Right renal cortex interstitium (tissue), 3 donors: ENCODE measurements at places on chromosomes 6 and 20.

GRCh38 chr20:1212023-1212422 is 8.8 kb downstream of the C20orf202 start:
- DNase-seq: no peak

DNA sequence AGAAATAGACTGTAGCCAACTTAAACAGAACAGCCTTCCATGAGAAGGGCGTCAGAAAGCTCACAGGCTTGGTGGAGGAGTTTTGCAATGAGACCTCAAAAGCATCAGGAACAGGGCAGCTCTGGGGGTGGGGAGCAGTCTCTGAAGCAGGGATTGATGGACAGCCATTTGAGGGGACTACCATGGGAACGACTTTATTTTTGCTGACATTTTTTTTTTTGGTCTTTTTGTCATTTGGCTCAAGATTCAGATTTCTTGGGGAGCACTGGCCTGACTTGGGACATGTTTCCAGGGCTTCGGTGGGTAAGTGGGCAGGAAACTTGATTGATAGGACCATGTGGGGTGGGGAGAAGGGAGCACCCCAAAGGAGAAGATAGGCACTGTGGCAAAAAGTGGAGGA is 32.1 kb upstream of the SCP2D1 start:
- DNase-seq: no peak

- no peak for DNase-seq
These were observed 5.8 kb upstream of the HMGCLL1 start for GRCh38 chr6:55584654-55585354.

DNA sequence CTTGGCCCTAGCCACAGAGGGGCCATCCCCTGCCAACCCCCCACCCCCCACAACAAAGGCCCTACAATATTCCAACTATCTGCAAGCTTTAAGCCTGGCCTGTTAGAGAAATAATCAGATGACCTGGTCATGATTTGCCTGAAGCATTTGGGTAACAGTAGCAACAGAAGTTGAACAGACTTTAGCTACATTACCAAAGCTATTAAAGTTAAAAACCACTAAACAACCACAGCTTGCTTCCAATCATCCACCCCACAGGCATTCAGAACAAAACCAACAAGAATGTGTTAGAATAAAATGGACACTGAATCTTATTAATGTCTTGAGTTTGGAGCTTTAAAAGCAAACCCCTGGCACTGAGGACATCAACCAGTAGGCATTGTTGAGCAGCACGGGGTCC is 250.9 kb downstream of the LRFN2 start:
- no peak for DNase-seq

- no peak for DNase-seq
These were observed 194.4 kb downstream of the BTBD3 start for GRCh38 chr20:12112089-12112474.

GRCh38 chr20:23519556-23519955 is 28.6 kb downstream of the CST8 start:
- DNase-seq: no peak

DNA sequence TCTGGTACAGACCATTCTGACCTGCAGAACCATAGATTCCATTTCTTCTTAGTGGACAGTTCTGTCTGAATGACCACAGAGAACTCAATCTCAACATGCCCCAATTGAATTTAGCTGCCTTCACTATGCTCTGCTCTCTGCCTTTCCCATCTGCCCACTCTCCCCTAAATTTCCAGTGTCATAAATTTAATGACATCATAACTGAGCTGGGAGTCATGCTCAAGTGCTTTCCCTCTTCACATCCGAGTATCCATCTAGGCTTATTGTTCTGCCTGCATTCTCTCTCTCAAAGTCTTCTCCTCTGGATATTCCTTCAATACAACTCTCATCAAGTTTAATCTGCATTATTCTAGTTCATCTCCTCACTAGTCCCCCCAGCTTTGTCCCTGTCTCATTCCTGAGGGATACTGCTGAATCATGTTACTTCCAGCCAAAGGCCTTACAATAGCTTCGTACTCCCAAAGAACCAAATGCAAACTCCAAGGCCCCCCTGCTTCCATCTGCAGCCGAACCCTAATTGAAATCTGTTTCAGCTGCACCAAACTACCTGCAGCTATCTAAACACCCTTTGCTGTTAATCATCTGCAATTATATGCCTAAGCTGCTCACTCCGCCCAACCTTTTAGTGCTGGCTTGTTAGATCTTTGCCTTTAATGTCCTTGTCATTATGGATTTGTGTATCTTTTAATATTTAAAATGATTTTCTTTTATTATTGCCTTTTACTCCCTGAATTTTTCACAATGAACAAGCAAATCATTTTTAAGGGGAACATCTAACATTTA is 46.1 kb downstream of the SLC35B3 start:
- no peak for DNase-seq

DNA sequence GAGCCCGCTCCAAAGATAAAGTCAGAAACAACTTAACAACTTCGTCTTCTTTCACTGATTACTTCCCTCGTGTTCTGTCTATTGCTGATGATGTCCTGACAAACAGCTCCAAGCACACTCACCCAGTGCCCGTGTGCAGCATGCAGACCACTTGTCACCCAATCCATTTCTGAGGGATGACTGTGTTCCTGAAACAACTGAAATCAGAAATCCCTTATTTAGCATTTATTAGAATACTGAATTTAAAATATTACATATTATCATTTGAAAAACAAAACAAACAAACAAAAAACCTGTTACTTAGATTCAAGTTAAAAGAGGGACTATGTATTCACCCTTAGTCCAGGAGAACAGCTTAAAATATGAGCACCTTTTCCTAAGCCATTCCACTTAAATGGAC is 223.7 kb upstream of the QKI start:
- no peak for DNase-seq

DNA sequence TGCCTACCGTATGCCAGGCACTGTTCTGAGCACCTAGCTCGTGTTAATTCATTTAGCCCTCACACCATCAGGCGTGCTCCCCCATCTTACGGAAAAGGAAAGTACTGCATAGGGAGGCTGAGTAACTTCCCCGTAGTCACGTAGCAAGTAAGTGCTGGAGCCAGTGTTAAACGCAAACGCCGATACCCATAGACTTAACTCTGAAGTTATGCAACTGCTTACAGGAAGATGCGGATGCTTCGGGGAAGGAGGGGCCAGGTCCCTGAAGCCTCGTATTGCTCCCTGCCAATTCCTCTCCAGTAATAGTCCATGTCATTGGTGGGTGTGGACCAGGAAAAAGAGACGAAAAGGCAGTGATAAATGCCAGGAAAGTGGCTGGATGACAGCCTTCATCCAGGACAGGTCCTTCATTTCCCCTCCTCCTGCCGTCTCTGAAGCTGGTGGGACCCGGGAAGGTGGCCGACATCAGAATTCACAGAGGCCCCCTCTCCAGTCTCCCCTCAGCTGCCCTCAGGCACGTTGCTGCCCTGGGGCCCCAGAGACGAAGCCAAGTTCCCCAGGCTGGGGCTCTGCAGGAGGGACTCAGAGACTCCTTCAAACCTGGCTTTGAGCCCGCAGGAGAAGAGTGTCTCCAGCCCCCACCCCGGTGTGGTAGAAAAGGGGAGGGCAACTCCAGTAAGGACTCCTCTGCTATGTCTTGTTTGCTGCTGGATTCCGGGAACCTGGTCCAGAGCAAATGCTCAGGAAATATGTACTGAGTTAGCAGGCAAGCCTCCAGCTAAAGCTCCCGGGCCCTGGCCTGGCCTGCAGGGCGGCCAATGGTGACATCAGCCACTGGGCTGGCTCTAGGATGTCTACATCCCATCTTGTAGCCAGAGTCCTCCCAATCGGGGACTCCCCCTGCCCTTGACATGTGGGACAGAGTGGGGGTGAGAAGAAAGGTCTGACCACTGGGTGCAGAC is 37.8 kb downstream of the RAB44 start:
- DNase-seq: no peak

- DNase-seq: peak; percentile 53
These were observed 868 bp downstream of the SRSF3 start for GRCh38 chr6:36594816-36595643.

- DNase-seq: no peak
These were observed 66.3 kb downstream of the NCOA3 start for GRCh38 chr20:47568019-47568418.

DNA sequence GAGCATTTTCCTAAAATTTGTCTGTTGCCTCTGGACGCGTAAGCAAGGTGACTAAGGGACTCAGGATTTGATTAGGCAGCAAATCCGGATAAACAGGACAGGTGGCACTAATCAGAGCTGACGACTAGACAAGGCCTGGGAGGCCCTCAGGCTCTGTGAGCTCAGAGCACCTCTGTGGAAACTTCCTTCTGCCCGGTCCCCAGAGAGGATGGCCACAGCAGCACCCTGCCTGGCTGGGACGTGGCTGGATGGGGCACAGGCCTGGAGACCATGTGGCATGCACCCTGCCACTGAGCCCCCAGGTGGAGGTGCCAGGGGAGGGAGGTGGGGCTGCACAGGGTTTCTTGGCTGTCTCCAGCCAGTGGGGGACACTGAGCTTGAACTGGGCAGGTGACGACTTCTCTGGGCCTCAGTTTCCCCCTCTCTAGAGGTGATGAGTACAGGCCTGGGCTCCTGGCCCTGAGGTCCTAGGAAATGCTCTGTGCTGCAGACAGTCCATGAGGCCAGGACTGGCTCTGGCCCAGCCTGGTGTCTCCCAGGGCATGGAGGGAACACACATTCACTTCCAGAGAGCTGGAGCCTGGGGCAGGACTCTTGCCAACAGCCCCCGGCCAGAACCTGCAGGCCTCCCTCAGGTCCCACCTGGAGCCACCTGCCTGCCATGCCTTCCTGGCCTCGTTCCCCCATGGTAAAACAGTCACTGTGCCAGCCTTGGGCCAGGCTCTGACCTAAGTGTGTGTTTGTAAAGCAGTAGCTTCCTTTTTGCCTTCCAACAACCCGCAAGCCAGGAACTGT is 39.6 kb upstream of the STX16 start:
- no peak for DNase-seq

DNA sequence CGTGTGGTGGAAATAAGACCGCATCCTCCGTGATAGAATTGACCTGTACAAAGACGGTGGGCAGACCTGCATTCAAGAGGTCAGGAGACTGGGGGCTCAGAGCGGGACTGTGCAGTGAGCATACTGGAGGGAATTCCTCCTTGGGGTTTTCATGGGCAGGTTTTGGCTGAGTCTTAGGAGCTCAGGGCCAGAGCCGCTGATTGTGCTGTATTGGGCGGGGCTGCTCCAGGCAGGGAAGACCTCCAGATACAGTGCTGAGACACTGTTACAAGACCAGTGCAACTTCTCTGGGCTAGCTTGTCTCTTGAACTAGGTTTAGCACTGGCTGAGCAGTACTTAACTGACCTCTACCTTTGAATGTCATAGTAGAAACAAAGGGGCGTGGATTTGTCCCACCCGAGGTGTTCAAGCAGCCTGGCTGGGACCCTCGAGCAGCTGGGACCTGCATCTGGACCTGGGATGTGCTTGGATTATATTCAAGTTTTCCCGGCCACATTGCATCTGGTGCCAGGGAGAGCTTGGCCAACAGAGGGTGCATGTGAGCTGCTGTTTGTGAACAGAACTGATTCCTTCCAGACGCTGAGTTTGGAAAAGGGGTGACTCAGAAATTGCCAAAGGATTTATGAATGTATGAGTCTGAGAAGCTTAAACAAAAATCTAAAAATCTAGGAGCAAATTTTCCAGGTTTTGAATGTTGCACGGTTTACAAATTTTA is 33.4 kb upstream of the SLC22A1 start:
- DNase-seq: peak; percentile 21

GRCh38 chr20:50446351-50447101 is 63.7 kb upstream of the PTPN1 start:
- DNase-seq: no peak

GRCh38 chr6:104477569-104477968 is 382.1 kb downstream of the HACE1 start:
- no peak for DNase-seq

DNA sequence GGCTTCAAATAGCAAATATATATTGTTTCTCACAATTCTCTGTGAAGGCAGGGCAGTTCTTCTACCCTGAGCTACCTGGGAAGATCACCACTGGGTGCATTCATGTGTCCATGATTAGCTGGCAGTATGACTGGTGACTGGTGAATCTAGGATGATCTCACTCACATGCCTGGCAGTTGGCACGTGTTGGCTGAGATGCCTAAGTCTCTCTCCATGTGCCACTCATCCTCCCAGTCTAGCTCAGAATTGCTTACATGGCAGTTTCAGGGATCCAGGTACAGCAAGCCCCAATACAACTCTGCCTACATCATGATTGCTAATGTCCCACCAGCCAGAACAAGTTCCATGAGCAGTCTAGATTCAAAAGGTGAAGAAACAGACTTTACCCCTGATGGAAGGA is 346.8 kb upstream of the CNR1 start:
- no peak for DNase-seq

DNA sequence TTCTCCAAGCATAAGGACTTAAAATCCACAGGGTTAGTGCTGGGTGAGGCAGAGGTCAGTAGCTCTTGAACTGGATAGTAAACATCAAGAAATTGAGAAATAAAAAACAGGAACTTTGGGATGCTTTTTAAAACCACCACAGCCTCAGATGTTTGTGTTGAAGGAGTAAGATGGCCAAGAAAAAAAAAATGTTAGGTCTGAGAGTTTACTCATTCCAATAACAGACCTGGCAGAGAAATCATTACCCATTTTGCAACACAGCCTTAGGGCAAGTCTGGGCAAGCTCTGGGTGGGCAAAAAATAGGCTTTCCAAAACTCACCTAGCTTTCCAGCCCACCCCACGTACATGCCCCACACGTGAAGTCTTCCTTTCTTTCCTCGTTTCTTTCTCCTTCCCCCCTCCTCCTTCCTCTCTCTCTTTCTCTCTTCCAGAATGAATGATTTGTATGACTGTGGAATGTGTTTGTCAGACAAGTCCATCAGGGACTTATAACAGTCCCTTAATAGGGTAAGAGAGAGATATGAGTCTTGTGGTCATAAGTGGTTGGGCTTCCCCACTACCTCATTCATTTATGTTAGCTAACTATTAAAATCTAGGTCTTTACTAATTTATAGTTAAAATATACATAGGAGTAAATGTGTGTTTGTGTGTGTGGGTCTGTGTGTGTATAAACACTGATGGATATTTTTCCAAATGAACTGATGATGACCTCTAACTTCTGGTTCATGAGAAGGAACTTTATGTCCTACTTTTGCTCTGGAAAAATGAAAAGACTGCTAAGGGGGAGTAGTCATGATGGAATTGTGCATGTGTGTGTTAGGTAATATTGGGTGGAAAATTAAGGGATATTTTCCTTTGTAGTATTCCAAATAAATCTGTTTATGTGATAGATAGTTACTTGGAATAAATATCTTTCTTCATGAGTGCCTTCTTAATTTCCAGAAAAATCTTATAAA is 18.0 kb upstream of the DSE start:
- DNase-seq: no peak

DNA sequence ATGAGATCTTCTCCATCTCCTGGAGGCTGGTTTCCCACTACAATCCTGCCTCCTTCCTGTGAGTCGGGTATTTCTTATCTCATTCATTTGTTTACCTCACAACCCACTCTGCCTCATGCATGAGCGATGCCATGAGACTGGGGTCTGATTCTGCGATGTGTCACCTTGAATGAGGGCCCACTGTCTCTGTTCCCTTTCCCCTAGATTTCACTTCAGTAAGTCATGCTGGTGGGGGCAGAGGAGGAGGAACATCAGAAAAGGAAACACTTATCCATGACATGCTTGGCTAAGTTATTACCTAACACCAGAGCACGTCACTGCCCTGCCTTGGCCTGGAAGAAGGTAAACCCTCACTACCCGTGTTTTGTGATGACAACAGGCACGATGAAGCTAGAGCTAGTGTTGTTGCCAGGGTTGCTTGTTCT is 337.4 kb upstream of the PRDM1 start:
- DNase-seq: no peak

- no peak for DNase-seq
These were observed 71.9 kb downstream of the OPN5 start for GRCh38 chr6:47853766-47854165.
